ENCODE measurements at places on chromosomes 4 and X. TPM values are rescaled to one million over a fixed set of nuclear protein-coding genes. Genes with fewer than 3 reads are reported as not detected.

NLGN4X gene
- 0.05 TPM for total RNA-seq

GRCh38 chr4:129326571-129327460 is 230.9 kb downstream of the C4orf33 start:
- H3K27ac ChIP-seq: no peak overlapping the region
- no peaks in the 10 kb centered on the region for H3K4me1 ChIP-seq
- H3K27me3 ChIP-seq: no peaks in the 10 kb centered on the region

DNA sequence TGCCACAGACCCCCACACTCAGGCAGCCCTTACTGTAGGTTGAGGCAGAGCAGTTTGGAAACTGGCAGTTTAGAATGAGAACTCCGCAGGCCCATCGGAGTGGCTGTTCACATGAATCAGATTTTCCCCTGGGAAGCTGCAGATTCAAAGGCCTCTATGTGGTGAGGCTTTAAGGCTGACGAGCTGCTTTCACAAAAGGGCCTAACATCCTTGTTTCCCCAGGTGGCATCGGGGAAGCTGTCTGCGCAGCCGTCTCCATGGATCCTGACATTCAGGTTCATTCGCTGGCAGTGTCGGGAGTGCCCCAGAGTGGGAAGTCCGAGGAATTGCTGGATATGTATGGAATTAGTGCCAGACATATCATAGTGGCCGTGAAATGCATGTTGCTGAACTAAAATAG is 33.7 kb downstream of the TKTL1 start:
- H3K4me1 ChIP-seq: peaks cover 53% of the 10 kb centered on the region
- H3K4me3 ChIP-seq: no peak overlapping the region
- no peak for DNase-seq
- no peaks in the 10 kb centered on the region for H3K36me3 ChIP-seq

DNA sequence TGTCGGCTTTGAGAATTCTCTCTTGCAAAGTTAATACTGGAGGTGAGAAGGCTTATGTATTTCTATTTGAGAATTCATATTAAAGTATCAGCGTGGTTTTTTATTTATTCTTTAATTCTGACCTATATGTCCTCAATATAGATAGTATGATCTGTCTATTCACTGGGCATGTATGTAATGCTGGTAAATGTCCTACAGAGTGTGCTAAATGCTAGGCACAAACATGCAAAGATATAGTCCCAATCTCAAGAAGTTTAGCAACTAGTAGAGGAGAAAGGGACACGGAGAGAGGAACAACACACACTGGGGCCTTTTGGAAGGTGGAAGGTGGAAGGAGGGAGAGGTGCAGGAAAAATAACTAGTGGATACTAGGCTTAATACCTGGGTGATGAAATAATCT is 11.0 kb upstream of the BMPR1B start:
- H3K27ac ChIP-seq: no peak overlapping the region
- no peak overlapping the region for H3K4me3 ChIP-seq
- no peaks in the 10 kb centered on the region for H3K4me1 ChIP-seq
- H3K36me3 ChIP-seq: no peaks in the 10 kb centered on the region

GRCh38 chrX:84358271-84358670 is 144.0 kb downstream of the HDX start:
- H3K27me3 ChIP-seq: no peaks in the 10 kb centered on the region
- no peaks in the 10 kb centered on the region for H3K36me3 ChIP-seq
- H3K4me3 ChIP-seq: no peak overlapping the region
- H3K27ac ChIP-seq: no peak overlapping the region
- DNase-seq: no peak

CHM gene
- total RNA-seq: 18.3 TPM

FOXR2 gene
- not detected for total RNA-seq

DNA sequence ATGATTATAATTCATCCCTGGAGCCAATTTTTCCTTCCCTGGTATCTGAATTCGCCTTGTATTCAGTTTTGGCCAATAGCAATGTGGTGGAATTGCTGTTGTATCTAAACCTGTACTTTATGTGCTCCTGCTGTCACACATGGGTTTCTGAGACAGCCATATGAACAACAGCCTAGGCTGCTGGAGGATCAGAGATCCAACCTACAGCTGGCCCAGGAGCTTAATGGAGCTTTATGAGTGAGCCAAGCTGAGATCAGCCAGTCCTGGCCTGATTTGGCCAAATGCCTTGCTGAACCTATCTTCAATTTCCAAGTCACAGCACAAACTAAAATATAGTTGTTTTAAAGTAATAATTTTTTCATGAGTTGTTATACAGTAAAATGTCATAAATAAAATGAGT is 1071.5 kb downstream of the PCDH7 start:
- H3K27me3 ChIP-seq: no peaks in the 10 kb centered on the region
- no peak overlapping the region for H3K4me3 ChIP-seq
- DNase-seq: no peak
- no peaks in the 10 kb centered on the region for H3K4me1 ChIP-seq
- no peaks in the 10 kb centered on the region for H3K36me3 ChIP-seq
- H3K27ac ChIP-seq: no peak overlapping the region

UGT2B17 gene
- total RNA-seq: not detected

DNA sequence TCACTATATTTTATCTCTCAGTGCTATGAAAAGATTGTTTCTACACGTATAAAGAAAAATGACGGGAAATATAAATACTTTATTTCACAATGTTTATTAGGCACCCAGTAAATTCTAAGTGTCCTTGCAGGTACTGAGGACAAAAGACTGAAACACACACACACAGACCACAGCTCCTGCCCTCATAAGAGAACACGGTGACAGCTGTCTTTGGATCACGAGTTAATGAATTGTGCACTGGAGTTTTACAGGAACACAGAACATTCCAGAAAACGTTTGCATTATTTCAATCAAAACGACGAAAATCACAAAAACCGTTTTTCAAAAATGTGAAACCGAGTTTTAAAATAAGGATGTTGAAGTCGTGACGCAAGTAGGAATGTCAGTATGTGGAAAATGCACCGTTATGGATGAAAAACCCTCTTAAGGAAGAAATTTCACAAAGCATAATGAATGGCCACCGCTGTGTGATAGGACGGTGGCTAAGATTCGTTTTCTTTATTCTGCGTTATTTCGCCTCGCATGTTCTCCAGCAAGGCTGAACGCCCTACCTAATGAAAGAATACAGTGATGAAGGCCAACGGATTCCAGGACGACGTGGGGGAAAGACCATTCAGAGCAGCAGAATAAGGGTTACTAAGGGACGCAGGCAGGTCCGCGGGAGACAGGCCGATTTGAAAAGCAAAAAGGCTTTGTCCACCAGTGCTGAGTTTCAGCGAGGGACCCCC is 24.2 kb downstream of the FAM156A start:
- no peak for DNase-seq
- peak overlapping the region; percentile 83 for H3K4me3 ChIP-seq
- no peaks in the 10 kb centered on the region for H3K36me3 ChIP-seq

GASK1B gene
- not detected for total RNA-seq

SYNPO2 gene
- 1.2 TPM for total RNA-seq

DNA sequence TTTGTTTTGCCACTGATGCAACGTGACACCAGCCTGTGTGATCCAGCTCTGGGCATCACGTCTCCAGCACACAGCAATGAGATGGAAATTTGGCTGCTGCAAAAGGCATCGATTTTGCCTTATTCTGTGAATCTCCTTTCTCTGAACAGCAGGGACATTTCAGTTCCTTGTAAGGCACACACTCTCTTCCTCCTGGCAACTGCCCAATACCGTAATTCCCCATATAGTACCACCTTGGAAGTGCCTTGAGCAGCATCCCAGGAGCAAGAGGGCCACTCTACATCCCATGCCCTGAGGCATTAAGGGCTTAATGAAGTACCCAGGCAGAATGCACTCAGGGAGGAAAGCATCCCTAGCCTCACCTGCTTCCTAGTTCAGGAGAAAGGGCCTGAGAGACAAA is 10.5 kb upstream of the MAMLD1 start:
- H3K36me3 ChIP-seq: no peaks in the 10 kb centered on the region
- no peak overlapping the region for H3K27ac ChIP-seq
- H3K4me1 ChIP-seq: no peaks in the 10 kb centered on the region
- no peak for DNase-seq

- DNase-seq: no peak
- H3K4me1 ChIP-seq: no peaks in the 10 kb centered on the region
- no peak overlapping the region for H3K4me3 ChIP-seq
- H3K27me3 ChIP-seq: no peaks in the 10 kb centered on the region
- H3K36me3 ChIP-seq: no peaks in the 10 kb centered on the region
Measured at GRCh38 chrX:121151293-121151692, 103.9 kb downstream of the GLUD2 start.

CYBB gene
- total RNA-seq: not detected

RRH gene
- not detected for total RNA-seq

DNA sequence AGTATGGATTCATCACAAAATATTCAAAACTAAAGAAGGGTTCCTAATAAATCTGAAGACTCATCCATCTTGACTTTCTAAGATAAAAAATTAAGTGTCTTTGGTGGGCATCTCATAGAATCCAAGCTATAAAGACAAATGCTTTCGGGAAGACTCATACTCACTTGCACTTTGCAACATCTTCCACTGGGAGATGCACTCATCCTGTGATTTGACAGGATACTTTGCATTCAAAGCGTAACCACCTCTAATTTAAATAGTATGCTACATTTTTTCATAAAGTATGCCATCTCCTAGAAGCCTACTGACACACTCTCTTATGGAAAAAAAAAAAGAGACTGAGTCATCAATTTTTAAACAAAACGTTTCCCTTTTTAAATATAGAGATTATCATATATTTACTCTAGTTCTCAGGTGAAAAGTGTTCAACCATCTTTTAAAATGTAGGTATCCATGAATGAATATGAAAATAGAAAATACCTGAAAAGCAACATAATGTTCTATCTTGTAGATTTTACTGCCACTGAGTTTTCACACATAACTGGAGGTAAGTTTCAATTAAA is 119.6 kb downstream of the KLHL13 start:
- no peak overlapping the region for H3K27ac ChIP-seq
- no peaks in the 10 kb centered on the region for H3K4me1 ChIP-seq
- no peak for DNase-seq
- no peak overlapping the region for H3K4me3 ChIP-seq

RBMXL3 gene
- not detected for total RNA-seq

SPP1 gene
- total RNA-seq: 0.79 TPM

DNA sequence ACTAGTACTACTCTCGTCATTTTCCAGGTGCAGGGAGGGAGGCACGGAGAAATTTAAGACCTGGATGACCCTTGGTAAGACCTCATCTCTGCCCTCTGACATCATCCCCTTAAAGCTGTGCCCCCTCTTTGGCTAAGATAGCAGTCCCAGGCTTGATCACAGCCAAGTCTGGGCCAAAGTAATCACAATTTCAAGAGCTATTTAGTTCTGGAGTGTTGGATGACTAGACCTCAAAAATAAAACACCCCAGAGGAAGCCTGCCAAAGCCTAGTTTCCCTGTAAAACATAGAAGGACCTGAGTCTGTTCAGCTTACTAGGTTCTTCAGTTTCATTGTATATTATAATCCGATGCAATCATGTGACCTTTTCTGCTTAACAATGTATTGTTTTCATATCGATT is 144.6 kb upstream of the ARHGEF9 start:
- no peak overlapping the region for H3K4me3 ChIP-seq
- DNase-seq: no peak
- H3K27ac ChIP-seq: no peak overlapping the region
- H3K36me3 ChIP-seq: no peaks in the 10 kb centered on the region
- no peaks in the 10 kb centered on the region for H3K4me1 ChIP-seq

FAM149A gene
- total RNA-seq: 0.50 TPM

GRCh38 chr4:107299646-107300045 is 263.5 kb upstream of the DKK2 start:
- no peaks in the 10 kb centered on the region for H3K27me3 ChIP-seq
- no peaks in the 10 kb centered on the region for H3K36me3 ChIP-seq
- no peaks in the 10 kb centered on the region for H3K4me1 ChIP-seq
- H3K4me3 ChIP-seq: no peak overlapping the region

GRCh38 chr4:113472864-113473263 is 288.7 kb downstream of the CAMK2D start:
- peaks cover 37% of the 10 kb centered on the region for H3K36me3 ChIP-seq
- peaks cover 22% of the 10 kb centered on the region for H3K4me1 ChIP-seq
- H3K4me3 ChIP-seq: no peak overlapping the region
- H3K27me3 ChIP-seq: no peaks in the 10 kb centered on the region
- no peak overlapping the region for H3K27ac ChIP-seq

- no peak overlapping the region for H3K4me3 ChIP-seq
- H3K36me3 ChIP-seq: no peaks in the 10 kb centered on the region
- no peaks in the 10 kb centered on the region for H3K4me1 ChIP-seq
- H3K27me3 ChIP-seq: peaks cover 14% of the 10 kb centered on the region
- DNase-seq: no peak
- no peak overlapping the region for H3K27ac ChIP-seq
Measured at GRCh38 chr4:102139132-102139573, 206.1 kb downstream of the SLC39A8 start.

- no peaks in the 10 kb centered on the region for H3K36me3 ChIP-seq
- H3K27ac ChIP-seq: no peak overlapping the region
- H3K27me3 ChIP-seq: no peaks in the 10 kb centered on the region
- no peak for DNase-seq
- H3K4me1 ChIP-seq: no peaks in the 10 kb centered on the region
Measured at GRCh38 chr4:155853189-155853588, 12.9 kb downstream of the ASIC5 start.

GAGE1 gene
- not detected for total RNA-seq

SPIN2A gene
- total RNA-seq: 0.97 TPM

IBSP gene
- total RNA-seq: not detected

Measured in activated CD4-positive, alpha-beta T cell treated with anti-CD3 and anti-CD28 coated beads, Interleukin-2, amount 10 ng/mL, durations not matched to agents 7 days and 5 days (primary cell).